ENCODE measurements at places on chromosomes 11 and 22. TPM values are rescaled to one million over a fixed set of nuclear protein-coding genes. Genes with fewer than 3 reads are reported as not detected.

- DNase-seq, result no peak
These were observed 45.6 kb upstream of the CHRM4 start for GRCh38 chr11:46437122-46437689.

DNA sequence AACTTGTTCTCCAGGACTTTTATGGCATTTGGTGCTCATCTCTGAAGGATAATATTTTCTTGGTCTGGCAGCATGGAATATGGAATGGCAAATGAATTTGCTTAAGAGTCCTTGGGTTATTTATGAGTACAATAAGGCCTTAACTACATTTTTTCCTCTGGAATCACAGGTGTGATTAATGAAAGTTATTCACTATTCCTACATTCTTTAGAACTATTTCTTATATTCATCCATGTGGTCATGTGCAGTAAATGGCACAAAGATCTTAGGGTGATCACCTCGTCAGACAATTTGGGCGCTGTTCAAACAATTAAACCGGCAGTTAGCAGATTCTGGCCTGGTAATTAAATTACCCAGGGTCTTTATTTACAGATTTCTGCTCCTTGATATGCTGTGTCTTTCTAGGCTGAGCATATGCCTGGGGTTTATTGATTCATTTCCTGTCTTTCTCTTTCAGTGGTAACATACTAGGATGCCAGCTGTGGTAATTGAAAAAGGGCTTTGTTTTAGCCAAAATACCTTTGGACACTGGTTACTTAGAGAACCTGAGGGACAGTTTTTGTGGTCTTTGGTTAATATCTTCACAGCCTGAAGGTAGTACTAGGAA lies 31.6 kb downstream of the SIK2 start:
- no peak for DNase-seq

The CCND1 gene
- 64.1 TPM for total RNA-seq

The CRACR2B gene
- 5.7 TPM for total RNA-seq

GRCh38 chr11:128686745-128687177 lies 7.1 kb upstream of the FLI1 start:
- DNase-seq, result no peak

DNA sequence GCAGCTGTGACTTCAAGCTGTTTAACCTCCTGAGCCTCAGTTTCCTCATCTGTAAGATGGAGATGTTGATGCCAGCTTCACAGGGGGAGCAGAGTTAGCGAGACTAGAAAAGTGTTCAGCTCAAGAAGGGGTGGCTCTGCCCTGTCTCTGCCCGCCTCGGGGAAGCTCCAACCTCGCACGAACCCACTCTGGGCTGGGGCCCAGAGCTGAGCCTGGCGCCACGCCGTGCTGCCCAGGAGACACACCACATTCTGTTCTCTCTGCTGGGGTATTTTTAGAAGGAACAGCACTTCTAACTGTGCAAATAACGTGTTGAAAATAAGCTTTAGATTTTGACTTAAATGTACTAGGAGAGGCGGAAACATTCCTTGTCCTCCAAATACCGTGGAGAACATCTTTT lies 74.1 kb downstream of the PHF21B start:
- DNase-seq, result no peak

DNA sequence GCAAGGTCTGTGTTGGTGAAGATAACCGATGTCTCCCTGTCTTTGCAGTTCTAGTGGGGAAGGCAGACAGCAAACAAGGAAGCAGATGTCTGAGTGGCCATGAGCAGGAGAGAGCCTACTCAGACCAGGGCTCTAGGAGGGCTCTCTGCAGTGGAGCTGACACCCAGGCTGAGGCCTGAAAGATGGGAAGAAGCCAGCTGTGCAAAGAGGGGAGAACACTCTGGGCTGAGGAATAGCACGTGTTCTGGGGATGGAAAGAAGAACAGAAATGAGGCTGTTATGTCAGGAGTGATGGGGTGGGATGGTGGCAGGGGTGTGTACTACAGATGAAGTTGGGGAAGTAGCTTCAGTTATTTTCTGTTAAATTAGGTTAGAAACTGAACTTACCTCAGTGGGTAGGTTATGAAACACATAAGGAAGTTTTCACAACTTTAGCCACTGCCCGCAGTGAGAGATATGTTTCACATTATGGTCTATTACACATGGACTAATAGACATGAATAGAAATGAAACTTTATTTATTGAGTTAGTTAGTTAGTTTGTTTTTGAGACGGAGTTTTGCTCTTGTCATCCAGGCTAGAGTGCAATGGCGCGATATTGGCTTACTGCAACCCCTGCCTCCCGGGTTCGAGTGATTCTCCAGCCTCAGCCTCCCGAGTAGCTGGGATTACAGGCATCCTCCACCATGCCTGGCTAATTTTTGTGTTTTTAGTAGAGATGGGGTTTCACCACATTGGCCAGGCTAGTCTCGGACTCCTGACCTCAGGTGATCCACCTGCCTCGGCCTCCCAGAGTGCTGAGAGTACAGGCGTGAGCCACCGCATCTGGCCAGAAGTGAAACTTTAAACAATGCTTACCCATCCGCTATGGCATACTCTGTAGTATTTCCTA lies 7.8 kb downstream of the DCPS start:
- DNase-seq, result no peak

- no peak for DNase-seq
These were observed 104.8 kb downstream of the GGTLC2 start for GRCh38 chr22:22749167-22749758.

GRCh38 chr22:32822179-32822877 lies 20.8 kb downstream of the TIMP3 start:
- DNase-seq, result no peak

The NELL1 gene
- total RNA-seq, result not detected

The MMP8 gene
- not detected for total RNA-seq

DNA sequence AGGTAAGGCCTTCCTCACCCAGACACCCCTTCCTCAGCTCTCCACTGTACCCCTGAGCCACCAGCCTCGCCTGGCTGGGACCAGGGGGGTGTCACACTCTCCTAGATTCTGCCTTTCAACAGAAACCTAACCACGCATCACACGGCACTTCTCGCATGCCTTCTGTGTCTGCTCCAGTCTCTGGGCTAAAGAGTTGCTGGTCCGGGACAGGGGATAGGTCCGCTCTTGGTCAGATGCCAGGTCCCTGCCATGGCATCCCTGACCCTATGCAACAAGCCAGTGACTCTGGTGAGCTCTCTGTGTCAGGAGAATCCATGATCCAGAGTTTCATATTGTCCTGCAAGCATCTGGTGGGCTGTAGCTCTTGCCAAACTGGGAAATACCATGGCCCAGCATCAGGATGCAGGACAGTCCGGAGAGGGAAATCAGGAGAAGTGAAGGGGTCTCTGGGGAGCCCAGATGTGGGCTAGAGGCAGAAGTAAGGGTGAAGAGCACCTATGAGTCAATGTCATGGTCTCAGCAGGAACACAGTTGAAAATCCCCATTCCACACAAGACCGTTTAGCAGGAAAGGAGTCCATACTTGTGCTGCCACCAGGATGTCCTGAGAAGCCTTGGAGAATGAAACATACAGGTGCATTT lies 14.1 kb downstream of the IGLL5 start:
- no peak for DNase-seq

The NCF4 gene
- 2.1 TPM for total RNA-seq

- no peak for DNase-seq
These were observed 119.6 kb downstream of the NAV2 start for GRCh38 chr11:19832086-19832750.

- no peak for DNase-seq
These were observed at the start of gene OSBP2 for GRCh38 chr22:30694640-30695350. Gene OSBP2, plus strand, starts transcription at chr22:30694874. Its CDS starts 36 bp downstream, at chr22:30694910.

The CCDC81 gene
- 0.57 TPM for total RNA-seq

The OR52E8 gene
- total RNA-seq, result not detected

DNA sequence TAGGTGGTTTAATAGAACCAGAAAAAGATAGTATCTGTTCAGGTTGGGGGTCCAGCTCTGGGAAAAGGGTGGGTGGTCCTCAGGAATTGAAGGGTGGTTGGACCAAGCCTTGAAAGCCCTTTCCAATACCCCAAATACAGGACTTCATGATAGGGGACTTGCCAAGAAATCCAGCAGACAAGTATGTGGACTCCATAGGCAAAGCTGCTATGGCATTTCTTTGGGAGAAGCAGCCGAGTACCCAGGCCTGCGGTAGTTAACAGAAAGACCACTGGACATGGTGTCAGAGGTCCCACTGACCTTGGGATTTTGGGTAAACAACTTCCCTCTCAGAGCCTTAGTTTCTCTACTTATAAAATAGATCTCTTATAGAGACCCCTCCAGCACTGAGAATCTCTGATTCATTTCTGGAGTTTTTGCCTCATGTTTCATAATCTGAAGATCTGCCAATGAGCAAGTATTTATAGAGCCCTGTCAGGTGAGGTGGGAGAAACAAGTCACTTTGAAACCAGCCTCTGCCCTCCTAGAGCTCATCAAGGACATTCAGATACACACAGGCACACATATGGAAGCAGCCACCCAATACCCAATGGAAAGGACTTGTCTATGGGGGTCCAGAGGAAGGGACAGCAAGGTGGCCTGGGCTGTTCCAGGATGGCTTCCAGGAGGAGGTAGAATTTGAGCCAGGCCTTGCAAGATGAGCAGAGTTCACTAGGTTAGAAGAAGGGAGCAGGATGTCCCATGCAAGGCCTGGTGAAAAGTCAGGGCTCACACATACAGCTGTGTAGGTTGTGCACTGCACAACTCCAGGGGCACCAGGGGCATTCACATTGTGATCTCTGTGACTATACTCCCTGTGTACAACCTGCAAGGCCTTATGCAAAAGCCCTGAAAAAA lies 31.0 kb upstream of the ACCSL start:
- no peak for DNase-seq

The USP28 gene
- 17.7 TPM for total RNA-seq

DNA sequence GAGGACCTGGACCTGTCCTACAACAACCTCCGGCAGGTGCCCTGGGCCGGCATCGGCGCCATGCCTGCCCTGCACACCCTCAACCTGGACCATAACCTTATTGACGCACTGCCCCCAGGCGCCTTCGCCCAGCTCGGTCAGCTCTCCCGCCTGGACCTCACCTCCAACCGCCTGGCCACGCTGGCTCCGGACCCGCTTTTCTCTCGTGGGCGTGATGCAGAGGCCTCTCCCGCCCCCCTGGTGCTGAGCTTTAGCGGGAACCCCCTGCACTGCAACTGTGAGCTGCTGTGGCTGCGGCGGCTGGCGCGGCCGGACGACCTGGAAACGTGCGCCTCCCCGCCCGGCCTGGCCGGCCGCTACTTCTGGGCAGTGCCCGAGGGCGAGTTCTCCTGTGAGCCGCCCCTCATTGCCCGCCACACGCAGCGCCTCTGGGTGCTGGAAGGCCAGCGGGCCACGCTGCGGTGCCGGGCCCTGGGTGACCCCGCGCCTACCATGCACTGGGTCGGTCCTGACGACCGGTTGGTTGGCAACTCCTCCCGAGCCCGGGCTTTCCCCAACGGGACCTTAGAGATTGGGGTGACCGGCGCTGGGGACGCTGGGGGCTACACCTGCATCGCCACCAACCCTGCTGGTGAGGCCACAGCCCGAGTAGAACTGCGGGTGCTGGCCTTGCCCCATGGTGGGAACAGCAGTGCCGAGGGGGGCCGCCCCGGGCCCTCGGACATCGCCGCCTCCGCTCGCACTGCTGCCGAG lies 1.5 kb downstream of the LRFN4 start:
- DNase-seq, result no peak

The DDI1 gene
- not detected for total RNA-seq

DNA sequence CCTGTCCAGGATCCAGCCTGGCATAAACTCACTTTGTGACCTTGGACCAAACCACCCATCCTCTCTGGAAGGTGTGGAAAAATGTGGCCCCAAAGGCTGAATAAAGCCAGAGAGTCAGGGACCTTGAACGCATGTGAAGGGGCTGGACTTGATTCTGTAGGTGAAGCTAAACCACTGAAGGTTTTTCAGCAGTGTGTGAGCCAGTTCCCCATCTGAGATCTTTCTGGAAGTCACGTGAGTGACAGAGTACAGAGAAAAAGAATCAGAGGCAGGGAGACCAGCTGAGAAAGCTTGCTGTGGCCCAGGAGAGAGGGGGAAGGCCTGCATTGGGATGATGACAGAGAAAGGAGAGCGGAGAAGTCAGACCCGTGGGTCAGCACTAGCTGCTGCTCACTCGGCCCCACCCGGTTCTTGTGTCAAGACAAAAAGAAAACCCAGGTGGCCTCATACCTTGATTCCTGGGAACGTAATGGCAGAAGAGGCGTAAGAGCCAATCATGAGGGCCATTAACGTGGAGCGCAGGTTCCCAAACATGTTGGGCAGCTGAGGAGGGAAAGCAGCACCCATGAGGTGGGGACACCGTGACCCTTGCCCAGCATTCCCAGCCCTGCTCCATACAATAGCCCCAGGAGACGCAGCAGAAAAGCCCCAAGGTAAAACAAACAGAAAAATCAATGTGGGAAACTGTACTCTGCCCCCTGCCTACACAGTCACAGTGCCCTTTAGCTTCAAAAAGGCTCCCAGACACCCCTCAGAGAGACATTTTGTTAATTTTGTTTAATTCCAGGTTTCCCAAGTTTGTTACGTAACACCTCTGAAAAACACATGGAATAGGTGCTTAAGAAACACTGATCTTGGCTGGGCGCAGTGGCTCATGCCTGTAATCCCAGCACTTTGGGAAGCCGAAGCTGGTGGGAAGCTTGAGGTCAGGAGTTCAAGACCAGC lies 17.9 kb downstream of the SLC43A1 start:
- DNase-seq, result no peak

- DNase-seq, result no peak
These were observed 4.2 kb downstream of the MYRF start for GRCh38 chr11:61756452-61757212.

GRCh38 chr11:131235328-131236298 lies 134.8 kb upstream of the NTM start:
- no peak for DNase-seq

DNA sequence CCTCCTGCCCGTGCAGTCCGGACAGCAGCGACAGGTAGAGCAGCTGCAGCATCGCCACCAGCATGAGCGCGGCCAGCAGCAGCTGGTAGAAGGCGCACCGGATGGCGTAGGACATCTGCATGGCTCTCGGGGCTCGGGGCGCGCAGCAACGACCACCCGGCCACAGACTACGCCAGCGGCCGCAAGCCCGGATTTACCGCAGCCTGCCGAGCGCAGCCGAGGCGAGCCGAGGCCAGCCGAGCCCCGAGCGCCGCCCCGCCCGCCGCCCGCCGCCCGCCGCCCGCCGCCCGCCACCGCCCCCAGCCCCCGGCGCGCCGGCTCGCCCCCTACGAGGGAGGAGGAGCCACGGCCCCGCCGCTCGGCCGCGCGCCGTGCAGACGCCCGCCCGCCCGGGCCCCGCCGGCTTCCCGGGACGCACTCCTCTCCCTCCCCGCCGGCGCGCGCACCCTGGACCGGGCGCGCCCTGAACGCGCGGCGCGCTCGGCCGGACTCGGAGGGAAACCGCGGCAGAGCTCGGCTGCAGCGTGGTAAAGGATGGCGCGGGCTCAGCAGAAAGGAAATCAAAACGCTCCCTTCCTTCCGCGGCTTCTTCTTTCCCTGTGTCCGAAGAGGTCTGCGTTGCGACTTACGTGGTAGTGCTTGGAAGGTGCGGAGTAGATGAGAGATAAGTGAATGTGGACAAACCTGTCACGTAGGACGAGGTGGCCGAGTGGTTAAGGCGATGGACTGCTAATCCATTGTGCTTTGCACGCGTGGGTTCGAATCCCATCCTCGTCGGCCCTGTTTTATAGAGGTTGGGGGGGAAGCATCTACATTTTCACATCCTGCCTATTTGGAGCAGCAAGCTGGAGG lies at the start of gene B4GAT1:
Gene B4GAT1 (minus strand): TSS at position 205 of the 852 bp plus-strand sequence. CDS start 84 bp downstream, at position 121.
- no peak for DNase-seq

GRCh38 chr11:47234669-47235100 lies 13.9 kb downstream of the ACP2 start:
- no peak for DNase-seq

GRCh38 chr11:45518141-45518832 lies 147.1 kb downstream of the CHST1 start:
- DNase-seq, result no peak

The TRPM5 gene
- total RNA-seq, result not detected

GRCh38 chr11:134341805-134342571 lies 10.2 kb downstream of the GLB1L2 start:
- DNase-seq, result no peak

- DNase-seq, result no peak
These were observed 37.6 kb downstream of the PITPNB start for GRCh38 chr22:27881421-27881820.

All from esophagus squamous epithelium (tissue), 5 donors.